NCI-H526 treated with DMSO at 0.1 percent for 48 hours (cell line): ENCODE measurements at places on chromosomes 12 and 14.
A peak's percentile ranks its signal among the peaks of the same experiment; 100 is the strongest.

- no peak for DNase-seq
Observed at GRCh38 chr14:73500360-73500759, 9.6 kb downstream of the RIOX1 start.

DNA sequence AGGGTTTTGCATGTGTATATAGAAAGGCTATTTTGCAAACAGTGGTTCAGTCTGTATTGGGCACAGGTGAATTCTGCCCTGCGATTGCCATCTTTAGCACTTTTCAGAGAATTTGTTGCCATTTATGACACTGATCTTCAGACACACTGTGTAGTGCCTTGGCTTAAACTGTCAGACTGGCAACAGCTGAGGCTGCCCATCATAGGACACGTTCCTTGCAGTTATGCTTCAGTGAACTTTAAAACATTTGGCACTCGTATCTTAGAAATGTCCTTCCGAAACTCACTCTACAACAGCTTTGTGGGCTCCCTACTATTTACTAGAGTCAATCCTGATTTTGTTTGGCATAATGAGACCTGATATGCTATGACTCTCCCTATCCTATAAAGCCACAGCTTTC lies 29.1 kb downstream of the AP5M1 start:
- peak; percentile 32 for DNase-seq

GRCh38 chr12:356276-356988 lies 32.7 kb downstream of the KDM5A start:
- no peak for DNase-seq

GRCh38 chr14:30118992-30119640 lies 191.5 kb upstream of the PRKD1 start:
- no peak for DNase-seq

- DNase-seq = no peak
Observed at GRCh38 chr14:33987565-33988080, 36.7 kb upstream of the EGLN3 start.

- no peak for DNase-seq
Observed at GRCh38 chr12:101876322-101876860, 989 bp upstream of the DRAM1 start.

DNA sequence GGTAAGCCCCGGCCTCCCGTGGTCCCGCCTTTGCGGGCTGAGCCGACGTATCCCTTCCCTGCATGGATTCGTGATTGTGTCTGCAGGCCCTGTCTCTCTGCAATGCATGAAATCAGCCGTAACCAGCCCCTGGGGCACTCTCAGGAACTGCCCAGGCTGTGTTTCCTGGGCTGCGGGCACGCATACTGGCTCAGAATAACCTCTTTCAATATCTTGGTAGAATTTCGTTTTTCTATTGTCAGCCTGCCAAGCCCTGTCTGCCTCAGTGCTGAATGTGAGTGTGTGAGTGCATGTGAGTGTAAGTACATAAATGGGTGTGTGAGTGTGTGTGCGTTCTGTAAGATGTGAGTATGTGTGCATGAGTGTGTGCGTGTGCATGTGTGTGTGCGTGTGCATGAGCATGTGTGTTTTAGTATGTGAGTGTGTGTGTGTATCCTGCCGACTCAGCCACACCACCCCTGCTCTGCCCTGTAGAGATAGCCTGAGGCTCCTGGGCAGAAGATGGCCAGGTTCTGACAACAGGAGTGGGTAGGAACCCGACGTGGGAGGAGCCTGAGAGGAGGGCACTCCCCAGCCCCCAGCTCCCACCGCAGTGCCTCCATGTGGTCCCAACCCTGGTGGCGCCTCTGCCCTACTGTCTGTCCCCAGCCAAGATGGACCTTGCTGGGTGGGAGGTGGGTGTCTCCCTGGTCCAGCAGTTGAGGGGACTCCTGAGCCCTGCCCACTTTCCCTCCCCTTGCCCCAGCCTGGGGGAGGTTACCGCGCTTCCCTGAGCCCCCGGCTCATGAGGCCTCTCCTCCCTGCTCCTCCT lies 268.8 kb downstream of the ADGRD1 start:
- DNase-seq = no peak

DNA sequence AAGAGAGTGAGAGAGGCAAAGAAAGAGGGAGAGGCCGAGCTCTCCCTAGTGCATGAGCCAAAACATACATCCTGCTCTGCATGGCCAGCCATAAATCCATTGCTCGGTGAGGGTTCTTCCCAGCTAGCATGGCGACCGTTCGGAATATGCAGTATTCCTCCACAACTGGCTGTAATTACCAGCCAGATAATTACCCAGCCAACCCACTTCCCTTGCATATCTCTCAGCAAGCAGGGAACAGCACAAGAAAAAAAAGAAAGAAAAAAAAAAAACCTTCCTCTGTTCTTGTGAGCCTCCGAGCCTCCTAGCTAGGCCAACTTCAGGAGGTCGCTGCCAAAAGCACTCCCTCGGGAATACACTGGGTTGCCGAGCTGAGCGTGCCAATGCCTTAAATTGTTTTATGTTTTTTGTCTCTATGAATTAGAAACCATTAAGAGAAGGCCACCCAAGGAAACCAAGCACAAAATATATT lies 567.9 kb downstream of the MED13L start:
- DNase-seq = no peak

GRCh38 chr14:66603945-66604344 lies 96.0 kb downstream of the GPHN start:
- DNase-seq = no peak
